ENCODE measurements at places on chromosomes 6 and 20.

GRCh38 chr6:66838764-66839163, 1131.7 kb upstream of the EYS start:
- no peak for DNase-seq

- no peak for DNase-seq
Measured at GRCh38 chr6:88360203-88360797, 194.2 kb upstream of the CNR1 start.

GRCh38 chr20:49115564-49115963, 69.5 kb downstream of the CSE1L start:
- DNase-seq = no peak

DNA sequence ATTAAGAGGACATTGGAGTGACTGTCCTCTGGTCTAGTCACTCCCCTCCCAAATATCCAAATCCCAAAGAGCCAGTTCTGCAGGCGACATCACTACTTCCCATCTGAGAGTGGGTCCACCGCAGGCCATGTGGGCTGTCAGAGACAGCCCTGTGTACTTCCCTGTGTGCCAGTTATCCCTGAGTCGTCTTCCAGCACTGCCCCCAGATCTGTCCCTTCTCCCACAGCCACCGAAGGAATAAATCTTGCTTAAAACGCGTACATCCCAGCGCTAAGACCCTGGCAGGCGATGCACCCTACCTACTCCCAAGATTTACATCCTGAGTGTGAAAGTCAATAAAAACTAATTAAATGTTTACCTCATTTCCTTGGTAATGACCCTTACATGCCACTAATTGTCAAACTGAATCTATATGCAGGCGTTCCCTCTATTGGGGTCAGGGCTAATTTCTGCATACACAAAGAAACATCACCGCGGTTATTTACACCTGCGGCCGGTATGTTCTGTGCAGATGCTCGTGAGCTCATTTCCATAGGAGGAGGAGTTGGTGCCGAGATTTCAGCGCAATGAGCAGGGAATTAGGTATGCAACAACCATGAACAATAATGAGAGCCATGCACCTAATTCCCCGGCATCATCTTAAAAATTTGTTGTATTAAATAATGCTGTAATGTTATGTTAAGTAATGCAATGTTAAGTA, 31.3 kb upstream of the CDH4 start:
- no peak for DNase-seq

GRCh38 chr20:60137657-60138245, 179.5 kb downstream of the CDH26 start:
- DNase-seq = no peak

DNA sequence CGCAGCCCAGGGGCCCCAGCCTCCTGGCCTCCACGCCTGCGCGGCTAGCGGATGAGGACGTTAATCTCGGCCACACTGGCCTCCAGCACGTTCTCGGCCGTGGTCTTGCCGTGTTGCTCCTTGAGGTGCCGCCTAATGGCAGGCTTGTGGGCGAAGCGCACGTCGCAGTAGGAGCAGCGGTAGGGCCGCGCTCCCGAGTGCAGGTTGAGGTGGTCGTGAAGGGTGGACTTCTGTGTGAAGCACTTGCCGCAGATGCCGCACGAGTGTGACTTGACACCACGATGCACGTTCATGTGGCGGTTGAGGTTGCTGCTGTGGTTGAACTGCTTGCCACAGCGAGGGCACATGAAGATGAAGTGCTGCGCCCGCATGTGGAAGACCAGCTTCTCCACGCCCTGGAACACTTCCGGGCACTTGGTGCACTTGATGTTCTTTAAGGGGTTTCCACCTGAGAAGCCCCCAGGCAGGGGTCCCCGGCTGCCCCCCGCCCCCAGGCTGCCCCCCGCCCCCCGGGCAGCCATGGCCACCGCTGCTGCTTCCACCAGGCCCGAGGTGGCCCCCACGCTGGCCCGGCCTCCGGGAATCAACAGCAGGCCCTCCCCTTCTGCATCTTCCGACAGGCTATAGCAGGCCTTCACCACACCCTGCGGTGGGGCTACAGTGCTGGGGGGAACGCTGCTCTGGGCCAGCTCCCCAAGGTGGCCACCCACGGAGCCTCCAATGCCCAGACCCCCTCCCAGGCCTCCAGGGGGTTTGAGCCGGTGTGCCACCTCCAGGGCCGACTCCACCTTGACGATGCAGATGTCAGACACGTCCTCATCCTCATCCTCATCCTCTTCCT, 1.8 kb downstream of the ZBTB12 start:
- no peak for DNase-seq

- no peak for DNase-seq
Measured at GRCh38 chr6:154226461-154226860, 130.1 kb downstream of the IPCEF1 start.

DNA sequence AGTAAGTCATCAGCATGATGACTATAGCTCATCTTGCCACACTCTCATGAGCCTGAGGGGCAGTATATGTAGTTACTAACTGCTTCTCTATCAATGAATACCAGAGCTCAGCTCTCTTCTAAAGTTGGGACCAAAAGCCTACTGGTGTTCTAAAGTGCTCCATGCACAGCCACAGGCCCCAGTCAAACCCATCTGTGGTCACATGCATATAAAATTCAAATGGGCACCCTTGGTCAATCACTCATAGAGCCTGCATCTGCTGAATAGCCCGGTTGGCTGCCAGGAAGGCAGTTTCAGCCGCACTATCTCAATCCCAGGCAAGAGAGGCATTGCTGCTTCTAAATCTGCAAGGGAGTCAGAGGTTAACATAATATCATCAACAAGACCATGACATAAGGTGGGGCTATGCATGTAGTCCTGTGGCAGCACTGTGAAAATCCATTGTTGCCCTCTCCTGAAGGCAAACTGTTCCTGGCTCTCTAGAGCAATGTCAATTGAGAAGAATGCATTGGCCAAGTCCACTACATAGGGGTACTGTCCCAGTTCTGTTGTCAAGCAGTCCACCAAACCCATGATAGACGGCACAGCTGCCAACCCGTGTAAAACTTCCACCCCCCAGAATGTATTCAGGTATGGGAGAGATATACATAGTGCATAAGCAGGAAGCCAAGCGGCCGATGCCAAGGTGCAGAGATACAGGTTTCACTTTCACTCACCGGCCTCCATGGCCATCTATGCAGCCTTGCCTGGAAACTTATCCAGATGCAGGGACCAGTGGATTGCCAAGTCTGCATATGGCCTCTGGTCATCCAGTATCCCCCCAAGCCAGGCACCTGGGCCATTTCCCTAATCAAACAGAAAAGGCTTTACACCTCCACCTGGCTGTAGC, 76.2 kb downstream of the ALDH8A1 start:
- DNase-seq = no peak

- no peak for DNase-seq
Measured at GRCh38 chr20:18705910-18706309, 107.7 kb upstream of the SCP2D1 start.

DNA sequence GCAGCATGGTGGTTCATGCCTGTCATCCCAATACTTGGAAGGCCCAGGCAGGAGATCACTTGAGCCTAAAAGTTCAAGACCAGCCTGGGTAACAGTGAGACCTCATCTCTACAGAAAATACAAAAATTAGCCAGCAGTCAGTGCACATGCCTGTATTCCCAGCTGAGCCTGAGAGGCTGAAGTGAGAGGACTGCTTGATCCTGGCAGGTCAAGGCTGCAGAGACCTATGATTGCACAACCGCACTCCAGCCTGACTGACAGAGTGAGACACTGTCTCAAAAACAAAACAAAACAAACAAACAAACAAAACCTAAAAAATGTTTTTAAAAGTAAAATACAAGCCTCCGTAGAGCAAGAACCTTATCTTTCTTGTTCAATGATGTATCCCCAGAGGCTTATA, 6.0 kb downstream of the CEP85L start:
- no peak for DNase-seq

DNA sequence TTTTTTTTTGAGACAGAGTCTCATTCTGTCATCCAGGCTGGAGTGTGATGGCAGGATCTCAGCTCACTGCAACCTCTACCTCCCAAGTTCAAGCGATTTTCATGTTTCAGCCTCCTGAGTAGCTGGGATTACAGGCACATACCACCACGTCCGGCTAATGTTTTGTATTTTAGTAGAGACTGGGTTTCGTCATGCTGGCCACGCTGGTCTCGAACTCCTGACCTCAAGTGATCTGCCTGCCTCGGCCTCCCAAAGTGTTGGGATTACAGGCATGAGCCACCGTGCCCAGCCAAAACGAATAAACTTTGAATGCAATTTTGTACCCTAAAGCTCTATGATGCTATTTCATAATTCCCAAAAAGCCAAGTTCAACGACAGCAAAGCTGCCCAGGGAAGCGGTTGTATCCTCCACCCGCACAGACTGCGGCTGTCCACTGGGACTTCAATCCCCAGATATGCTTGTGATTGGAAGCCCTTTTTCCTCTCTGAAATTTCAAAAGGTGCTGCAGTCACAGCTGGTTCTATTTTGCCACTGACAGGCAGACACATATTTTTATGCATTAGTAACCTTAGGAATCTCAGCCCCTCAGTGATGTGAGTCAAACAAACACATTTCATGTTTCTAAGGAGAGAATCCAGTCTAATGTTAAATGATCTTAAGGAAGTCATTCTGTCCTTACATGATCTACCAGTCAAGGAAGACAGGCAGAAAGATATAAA, 8.7 kb upstream of the RAMACL start:
- DNase-seq = peak; percentile 69

DNA sequence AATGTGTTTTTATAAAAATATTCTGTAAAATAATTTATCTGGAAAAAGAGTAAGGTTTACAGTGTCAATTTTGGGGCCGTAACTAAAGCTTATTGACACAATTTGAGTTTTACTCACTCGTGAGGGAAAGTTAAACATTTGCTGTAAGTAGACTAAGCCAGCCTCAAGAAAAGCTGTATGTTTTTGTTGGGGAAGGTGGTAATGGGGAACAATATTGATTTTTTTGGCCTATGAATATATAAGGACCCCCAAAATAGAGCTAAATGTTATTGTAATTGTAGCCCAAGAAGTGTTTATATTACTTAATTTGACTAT, 1.4 kb downstream of the SENP6 start:
- no peak for DNase-seq

- no peak for DNase-seq
Measured at GRCh38 chr6:16184129-16184528, 54.3 kb upstream of the GMPR start.
